Prostate gland (tissue), 2 donors: ENCODE measurements at places on chromosomes 1 and 21. TPM values are rescaled to one million over a fixed set of nuclear protein-coding genes. Genes with fewer than 3 reads are reported as not detected.

The KRTAP27-1 gene
- not detected for total RNA-seq

The SLC5A9 gene
- not detected for total RNA-seq

The HPCA gene
- not detected for total RNA-seq

The FCRLA gene
- not detected for total RNA-seq

The PTCH2 gene
- total RNA-seq, result 0.32 TPM

The TMIGD3 gene
- total RNA-seq, result 0.64 TPM

The ITPKB gene
- 47.5 TPM for total RNA-seq

- no peak for DNase-seq
Observed at GRCh38 chr21:39542736-39543135, 70.0 kb upstream of the B3GALT5 start.

DNA sequence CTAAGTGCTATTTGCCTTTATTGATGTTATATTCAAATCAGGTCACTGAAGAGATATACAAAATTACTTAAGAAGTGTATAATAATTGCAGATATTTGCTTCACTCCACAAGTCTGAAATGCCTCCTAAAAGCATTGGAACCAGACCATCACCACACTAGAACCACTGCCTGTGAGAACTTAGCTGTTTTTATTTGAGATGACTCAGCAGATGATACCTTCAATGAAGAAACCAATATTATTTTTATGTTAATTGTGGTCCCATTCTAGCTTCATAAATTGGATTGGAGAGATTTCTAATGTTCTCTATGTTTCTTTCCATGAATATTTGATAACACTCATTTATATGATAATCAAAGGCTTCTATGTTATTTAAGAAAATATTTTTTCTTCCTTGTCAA is 740.6 kb downstream of the KCNT2 start:
- DNase-seq, result no peak

GRCh38 chr1:227729144-227729880 is 5.8 kb downstream of the JMJD4 start:
- DNase-seq, result no peak

- no peak for DNase-seq
Observed at GRCh38 chr1:91398291-91398690, 6.3 kb downstream of the HFM1 start.
